ENCODE measurements at places on chromosomes 6 and 20.

- DNase-seq = no peak
These were observed 49.8 kb upstream of the RUNX2 start for GRCh38 chr6:45278367-45278766.

DNA sequence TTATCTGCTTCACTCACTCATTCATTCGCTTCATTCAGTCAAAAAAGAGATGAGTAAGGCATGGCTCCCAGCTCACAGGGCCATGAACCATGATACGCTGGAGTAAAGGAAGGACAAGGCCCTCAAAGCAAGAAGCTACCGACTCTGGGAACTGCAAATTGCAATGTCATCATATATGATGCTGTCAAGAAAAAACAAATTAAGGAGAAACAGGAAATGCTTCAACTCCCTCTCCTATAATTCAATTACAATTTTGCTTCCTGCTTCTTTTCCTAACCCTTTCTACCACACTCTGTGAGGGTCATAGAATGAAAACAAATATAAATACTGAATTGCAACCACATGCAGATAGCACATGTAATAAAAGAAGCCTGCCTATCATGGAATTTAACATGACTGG is 725.7 kb upstream of the FLRT3 start:
- DNase-seq = no peak

- no peak for DNase-seq
These were observed 24.5 kb downstream of the PGM3 start for GRCh38 chr6:83168556-83168955.

DNA sequence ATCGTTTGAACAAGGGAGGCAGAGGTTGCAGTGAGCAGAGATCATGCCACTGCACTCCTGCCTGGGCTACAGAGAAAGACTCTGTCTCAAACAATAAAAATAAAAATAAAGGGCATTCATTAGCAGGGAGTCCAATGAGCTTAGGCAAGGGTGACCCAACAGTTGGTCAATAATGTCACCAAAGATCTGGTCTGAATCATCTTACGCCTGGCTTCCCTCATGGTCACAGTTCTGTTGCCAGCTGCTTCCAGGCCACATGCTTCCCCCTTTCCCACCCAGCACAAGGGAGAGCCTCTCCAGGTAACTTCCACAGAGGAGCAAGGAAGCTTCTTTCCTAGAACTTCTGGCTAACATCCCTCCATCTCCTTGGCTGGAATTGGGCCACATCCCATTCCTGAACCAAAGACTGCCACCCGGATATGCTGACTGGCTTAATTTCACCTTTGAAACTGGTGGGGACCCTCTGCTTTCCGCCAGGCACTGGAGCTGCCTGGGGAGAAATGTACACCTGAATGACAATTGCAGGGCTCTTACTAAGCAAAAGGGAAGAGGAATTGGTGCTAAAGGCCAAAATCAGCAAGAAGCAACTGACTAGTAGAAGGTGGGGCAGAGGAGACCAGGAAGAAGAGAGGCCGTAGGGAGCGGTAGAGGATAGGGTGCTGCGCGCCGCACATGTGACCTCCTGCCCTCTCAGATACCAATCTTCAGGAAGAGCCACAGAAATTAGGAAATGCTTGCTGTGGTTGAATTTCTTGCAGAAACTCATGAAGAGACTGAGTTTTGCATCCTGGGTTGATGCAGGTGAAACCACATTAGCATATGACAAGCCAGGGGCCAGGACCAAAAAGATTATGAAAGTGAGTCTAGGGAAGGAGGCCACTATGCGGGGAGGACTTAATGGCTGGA is 8.3 kb upstream of the SCML4 start:
- DNase-seq = no peak

DNA sequence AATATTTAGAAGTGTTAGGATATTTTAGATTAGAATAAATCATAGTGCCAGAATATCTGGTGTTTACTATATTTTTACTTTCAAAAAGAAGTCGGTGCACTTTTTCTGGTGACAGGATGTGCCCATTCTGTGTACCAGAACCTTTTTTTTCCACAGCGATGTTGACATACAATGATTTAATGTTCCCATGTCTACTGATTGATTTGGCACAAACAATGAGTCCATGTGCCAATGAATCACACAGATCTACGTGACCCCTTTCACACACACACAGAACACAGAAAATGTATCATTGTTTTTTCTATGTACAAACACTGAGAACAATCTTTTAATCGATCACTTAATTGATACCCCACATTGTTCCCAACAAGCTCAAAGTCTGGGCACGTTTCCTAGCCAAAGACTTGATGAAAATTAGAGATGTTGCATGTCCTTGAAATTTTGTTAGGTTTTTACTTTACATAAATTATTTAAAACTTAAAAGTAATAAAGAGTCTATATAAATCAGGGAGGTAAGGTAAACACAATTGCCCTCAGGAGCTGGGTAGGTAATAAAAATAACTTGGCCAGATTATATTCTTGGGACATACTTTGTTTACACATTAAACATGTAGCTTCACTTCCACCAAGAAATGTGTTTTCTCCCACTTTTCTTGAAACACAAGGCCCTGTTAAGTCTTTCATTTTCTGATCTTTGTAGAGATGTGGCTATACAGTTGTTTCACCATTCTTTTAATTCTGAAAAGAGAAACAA is 36.4 kb upstream of the SOX4 start:
- no peak for DNase-seq

DNA sequence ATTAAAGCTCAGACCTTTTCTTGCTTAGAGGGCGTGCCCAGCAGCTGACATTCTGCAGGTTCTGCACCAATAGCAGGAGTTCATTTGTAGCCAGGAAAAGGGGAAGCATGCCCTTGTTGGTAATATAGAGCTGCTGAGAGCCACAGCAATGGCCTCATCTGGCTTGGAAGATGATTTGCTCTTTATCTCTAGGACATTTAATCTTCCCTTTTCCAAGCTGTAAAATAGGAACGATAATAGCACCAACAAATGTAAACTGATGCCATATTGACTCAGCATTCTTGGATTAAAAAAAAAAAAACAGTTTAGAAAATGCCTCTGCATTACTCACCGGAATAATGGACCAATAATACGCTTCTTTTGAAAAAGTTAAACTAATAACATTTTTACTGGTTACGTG is 93.4 kb upstream of the SLC2A12 start:
- DNase-seq = no peak

DNA sequence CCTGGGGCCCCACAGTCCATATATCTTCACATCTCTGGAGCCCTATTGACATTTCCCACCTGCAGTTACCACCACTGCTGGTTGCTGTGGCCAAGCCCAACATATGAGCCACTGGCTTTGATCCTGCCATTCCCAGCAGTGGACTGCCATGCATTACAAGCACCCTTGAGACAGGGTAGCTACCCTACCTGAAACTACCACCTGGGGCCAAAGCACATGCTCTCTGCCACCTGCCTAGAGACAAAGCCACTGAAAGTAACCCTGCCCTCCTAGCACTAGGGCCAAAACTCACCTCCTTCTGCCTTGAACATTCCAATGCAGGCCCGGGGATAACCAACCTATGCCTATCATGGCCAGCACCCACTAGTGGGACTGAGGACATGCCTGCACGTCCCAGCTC is 255.5 kb upstream of the KHDRBS2 start:
- DNase-seq = no peak

- no peak for DNase-seq
These were observed 13.2 kb upstream of the SCRT2 start for GRCh38 chr20:688809-689212.

DNA sequence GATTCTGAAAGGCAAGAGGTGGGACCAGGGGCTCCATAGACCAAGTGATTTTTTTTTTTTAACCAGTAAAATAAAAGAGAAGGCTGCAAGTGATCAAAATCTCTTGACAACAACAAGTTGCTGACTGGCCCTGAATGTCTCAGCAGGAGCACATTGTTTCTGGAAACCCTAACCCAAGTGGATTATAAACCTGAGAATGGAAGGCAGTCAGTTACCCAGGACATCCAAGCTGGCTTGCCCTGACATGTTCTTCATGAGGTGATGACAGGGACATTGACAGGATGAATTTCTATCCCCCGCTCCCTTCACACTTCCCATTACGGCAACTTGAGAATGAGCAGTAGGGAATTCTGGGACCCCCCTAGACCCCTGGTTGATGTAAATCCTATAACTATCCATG is 49.6 kb upstream of the RIPOR2 start:
- DNase-seq = no peak

DNA sequence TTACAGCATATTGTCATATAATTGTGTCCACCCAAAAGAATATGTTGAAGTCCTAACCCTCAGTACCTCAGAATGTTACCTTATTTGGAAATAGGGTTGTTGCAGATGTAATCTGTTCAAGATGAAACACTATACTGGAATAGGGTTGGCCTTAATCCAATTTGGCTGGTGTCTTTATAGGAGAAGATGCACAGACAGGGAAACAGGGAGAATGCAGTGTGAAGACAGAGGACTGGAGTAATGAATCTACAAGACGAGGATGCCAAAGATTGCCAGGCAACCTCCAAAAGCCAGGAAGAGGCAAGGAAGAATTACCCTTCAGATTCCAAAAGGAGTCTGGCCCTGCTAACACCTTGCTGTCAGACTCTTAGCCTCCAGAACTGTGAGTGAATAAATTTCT is 482.9 kb downstream of the PTPRT start:
- no peak for DNase-seq

DNA sequence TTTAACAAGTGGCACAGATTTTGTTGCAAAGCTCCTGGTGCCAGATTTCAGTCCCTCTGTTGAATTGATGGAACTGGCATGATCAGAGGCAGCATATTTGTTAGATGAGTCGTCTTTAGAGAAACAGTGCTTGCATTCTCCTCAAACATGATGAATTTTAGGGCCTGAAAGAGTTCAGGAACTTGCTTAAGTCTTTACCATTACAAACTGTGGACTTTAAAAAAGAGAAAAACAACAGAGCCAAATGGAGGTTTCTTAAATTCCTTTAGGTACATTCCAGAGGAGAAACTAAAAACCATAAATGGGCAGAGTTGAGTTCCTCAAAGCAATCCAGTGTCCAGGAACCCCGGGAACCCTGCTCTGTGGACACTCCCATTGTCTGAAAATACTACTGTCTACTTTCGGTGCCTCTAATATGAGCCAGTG is 2.5 kb downstream of the GTF2H5 start:
- DNase-seq = no peak

GRCh38 chr6:132052096-132052495 is 100.9 kb upstream of the CCN2 start:
- no peak for DNase-seq

- no peak for DNase-seq
These were observed 122.8 kb upstream of the B3GAT2 start for GRCh38 chr6:71079677-71080076.

- DNase-seq = no peak
These were observed 232.7 kb upstream of the POU3F2 start for GRCh38 chr6:98601716-98602115.

GRCh38 chr20:10115021-10115420 is 80.2 kb downstream of the ANKEF1 start:
- DNase-seq = no peak

GRCh38 chr20:18717062-18717461 is 96.5 kb upstream of the SCP2D1 start:
- DNase-seq = no peak

DNA sequence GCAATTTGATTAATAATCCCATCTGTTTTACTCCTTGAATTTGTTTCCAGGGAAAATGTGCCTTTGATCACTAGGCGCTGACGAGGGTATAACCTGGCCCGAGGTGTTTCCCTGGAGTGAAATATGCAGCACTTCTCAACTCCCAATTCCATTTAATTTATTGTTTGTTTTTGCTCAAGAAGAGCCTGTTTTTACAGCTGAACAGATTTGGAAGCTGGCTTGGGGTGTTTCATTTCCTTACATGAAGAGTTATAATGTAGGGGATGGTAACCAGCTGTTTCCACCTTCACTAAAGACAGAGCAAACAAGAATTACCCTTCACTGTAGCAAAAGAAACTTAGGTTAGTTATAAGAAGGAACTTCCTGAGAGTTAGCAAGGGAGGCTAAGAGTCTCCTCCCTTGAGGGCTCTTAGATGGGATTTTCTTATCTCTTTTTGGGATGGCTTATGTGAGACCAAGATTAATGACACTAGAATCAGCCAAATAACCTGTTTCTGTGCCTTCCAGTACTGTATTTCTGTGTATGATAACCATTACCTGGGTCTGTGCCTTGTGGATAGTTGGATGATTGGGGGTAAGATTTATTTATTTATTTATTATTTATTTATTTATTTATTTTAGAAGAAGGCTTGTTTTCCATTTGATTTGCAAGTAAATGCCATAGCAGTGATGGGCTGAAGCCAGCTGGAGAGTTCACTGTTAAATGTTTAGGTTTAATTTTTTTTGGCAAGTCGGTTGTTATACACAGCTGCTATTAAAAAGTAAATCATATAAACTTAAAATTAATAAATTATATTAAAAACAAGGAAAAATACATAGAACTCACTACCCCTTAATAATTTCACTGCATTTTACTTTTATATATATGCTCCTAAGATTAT is 162.2 kb upstream of the BMP2 start:
- no peak for DNase-seq

DNA sequence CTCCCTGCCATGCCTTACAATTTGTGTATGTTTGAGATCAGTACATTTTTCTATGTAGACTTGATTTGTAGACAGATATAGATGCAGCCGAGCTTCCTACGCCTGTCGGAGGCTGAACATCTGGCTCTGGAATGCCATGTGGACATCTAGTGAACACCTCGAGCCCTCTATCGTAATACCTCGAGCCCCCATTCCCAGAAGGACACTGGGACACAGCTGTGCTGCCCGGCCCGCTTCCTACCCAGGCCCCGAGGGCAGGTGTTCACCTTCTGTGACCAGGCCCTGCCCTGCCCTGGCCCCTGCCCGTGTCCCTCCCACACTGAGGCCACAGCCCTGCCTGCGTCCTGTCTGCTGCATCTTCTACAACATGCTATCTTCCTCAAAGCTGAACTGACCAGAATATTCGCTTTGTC is 12.9 kb downstream of the RPS6KA2 start:
- no peak for DNase-seq
